Activated naive CD8-positive, alpha-beta T cell treated with anti-CD3 and anti-CD28 coated beads, Interleukin-2, amount 50 U/mL, for 16 hours (primary cell): ENCODE measurements at places on chromosomes 2 and 18.

GRCh38 chr2:74374509-74375205 lies 5.5 kb downstream of the DCTN1 start:
- no peak for DNase-seq

GRCh38 chr18:51196118-51196810 lies 1.2 kb downstream of the MEX3C start:
- no peak for DNase-seq

DNA sequence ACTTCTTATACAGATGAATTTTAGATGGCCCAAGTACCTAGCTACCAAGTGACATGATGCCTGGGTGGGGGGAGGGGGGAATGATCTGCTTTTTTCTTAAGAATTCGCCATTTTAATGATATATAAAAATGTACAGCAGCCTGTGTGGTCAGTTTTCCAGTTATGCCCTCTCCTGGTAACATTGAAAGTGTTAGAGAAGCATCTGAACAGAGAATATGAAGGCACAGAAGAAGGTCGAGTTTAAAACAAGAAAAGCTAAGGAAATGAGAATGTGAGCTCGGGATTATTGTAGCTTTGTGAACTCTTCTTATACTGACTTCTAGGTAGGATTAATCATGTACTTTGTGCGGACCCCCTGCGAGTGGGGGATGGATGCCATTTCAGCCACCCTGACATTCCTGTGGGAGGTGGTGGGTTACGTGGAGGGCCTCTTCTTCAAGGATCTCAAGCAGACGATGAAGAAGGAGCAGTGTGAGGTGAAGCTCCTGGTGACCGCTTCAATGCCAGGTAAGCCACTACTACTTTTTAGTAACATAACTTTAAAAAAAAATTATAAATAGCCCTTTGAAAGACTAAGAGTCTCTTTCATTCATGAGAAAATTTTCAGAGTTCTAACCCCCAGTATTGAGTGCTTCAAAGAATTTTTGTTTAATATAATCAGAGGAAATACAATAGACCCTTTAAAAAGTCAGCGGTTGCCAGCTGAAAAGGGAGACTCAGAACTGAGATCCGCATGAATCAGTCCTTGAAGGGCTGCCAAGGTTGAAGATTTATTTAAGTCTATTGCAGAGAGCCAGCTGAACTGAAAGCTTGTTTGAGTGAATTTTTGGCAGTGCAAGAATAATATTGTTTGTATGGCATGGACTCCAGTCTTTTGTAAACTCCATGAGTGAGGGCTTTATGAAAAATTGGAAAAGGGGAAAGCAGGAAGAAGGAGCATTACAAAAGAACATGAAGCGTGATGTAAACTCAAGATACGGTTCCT lies 68.6 kb upstream of the RPE start:
- DNase-seq, result no peak

GRCh38 chr2:225781991-225782390 lies 382.5 kb downstream of the NYAP2 start:
- no peak for DNase-seq

- no peak for DNase-seq
Measured at GRCh38 chr2:240404174-240404852, 31.1 kb upstream of the GPC1 start.

GRCh38 chr2:160200921-160201320 lies 849 bp upstream of the ITGB6 start:
- no peak for DNase-seq
